Stimulated activated CD8-positive, alpha-beta memory T cell treated with anti-CD3 and anti-CD28 coated beads, Interleukin-2, amount 100 ng/mL, for 1 hour (primary cell): ENCODE measurements at places on chromosomes 7 and 10.

- no peak for DNase-seq
These were observed 32.0 kb downstream of the SND1 start for GRCh38 chr7:127683776-127684681.

DNA sequence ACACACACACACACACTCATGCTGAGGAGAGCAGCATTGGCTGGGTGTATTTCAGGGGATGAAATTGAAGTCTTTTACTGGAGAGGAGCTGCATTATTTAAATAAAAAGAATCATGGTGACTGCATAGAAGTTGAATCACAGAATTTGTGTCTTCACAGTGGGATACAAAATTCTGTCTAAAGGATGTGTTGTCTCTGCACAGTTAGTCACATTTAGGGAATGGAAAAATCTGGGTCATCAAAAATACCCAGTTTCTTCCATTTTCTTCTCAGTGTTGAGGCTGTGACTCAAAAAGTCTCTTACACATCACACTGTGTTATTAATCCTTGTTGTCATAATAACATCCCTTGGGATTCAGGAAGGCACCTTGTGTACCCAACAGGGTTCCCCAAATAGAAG lies 10.9 kb downstream of the PAPSS2 start:
- no peak for DNase-seq

GRCh38 chr10:93181271-93182048 lies 107.8 kb downstream of the CYP26A1 start:
- DNase-seq: no peak

GRCh38 chr7:107708956-107709355 lies 35.0 kb upstream of the CBLL1 start:
- DNase-seq: no peak

- no peak for DNase-seq
These were observed 712.2 kb upstream of the GHITM start for GRCh38 chr10:83427101-83427500.

DNA sequence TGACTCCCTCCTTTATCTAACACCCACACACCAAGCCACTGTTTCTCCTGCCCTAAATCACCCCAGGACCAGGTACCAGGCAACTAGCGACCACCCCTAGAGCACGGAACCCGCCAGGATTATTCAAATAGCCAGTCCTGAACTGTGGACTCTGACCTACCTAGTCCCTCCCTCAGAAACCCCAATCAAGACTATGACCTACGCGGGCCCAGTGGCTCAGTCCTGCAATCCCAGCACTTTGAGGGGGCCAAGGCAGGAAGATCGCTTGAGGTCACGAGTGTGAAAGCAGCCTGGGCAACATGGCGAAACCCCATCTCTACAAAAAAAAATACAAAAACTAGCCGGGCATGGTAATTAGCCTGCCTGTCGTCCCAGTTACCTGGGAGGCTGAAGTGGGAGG lies 232.8 kb upstream of the FOXK1 start:
- no peak for DNase-seq

DNA sequence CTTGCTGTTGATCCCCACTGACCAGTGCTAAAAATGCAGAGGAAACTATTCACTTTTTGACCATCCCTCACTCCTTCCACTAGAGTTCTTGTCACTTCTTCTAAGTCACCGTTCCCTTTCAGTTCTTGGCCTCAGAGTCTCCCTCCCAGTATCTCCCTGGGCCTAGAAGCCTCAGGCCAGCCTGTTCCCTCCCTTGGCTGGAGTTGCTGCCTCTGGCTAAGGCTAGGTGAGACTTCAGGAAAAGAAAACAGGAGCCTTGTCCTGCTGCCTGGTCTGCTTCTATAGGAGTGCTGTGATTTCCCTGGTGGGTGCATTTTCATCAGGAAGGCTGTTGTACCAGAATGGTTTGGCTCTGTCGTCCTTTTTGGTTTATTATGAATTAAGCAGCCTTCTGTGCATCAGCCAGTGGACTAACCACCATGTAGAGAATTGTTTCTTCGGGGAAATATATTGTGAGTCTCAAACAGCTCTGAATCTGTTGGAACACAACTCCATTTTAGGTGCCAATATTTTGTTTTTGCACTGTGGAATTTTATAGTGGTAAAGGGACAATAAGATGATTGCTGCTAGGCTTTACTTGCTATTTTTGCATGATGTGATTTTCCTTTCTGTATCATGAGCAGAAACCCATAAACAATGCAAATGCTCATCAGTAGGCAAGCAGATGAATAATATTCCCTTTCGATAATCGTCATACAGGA lies 233.4 kb upstream of the FZD1 start:
- DNase-seq: no peak

DNA sequence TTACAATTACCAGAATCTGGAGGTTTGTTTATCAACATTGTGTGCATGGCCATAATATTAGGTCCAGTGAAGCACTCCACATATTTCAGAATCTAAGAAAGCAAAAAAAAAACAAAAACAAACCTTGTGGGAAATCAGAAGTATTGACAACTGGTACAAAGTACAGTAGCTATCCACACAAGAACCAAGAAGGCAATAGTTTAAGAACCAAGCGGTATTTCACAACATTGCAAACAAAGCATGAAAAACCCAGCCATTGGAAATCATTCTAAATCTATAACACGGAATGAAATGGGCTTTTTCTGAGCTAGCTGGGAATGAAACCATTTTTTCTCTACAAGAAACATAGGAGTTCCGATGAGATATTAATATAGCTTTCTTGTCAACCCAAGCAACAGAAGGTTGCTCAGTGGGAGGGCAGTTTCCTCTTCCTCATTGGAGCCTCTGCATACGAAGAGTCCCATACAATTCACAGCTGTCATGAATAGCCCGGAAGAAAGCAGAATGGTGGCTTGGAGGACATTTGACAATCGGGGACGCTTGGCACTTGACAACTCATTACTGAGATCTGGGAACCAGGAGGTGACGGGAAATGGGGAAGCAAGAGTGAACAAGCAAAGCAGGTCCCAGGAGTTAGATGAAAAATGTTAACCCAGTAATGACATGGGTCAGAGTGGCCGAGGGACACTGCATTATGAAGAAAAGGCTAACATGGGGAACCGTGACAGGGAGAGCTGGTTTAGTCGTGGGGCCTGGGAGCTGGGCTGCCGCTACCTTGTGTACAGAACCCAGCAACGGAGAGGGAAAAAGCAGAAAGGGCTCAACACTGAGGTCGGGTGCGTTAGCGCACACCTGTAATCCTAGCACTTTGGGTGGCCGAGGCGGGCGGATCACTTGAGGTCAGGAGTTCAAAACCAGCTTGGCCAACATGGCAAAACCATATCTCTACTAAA lies 7.8 kb downstream of the PHYH start:
- DNase-seq: no peak

GRCh38 chr10:29522061-29522855 lies 112.5 kb downstream of the SVIL start:
- DNase-seq: no peak

DNA sequence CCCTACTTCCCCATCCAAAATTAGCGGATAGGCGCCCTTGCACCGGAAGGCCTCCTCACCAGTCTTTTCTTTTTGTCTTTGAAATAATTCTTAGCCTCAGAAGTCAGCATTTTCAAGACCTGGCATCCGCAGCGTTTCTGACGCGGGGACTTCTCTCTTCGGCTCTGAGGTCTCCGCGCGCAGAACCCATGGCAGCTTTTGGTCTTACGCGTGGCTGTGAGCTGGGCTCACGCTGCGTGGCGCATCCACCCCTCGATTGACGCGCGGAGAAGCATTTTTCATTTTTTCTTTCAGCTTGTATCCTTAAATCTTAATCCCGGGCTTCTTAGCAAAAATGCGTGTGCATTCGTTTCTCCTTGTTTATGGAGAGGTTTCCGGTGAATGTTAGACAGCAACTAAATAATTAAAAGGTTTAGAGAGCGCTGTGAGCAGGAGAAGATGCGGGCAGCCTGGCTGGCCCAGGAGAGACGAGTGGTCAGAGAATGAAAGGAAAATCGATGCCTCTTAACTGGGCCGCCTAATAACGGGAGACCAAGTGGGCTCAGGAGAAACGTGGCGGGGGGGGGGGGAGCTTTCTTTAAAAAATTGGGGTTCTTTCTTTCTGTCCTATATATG lies 2.0 kb upstream of the GATA3 start:
- DNase-seq: no peak

GRCh38 chr7:89500084-89500483 lies 654.2 kb upstream of the STEAP1 start:
- no peak for DNase-seq

DNA sequence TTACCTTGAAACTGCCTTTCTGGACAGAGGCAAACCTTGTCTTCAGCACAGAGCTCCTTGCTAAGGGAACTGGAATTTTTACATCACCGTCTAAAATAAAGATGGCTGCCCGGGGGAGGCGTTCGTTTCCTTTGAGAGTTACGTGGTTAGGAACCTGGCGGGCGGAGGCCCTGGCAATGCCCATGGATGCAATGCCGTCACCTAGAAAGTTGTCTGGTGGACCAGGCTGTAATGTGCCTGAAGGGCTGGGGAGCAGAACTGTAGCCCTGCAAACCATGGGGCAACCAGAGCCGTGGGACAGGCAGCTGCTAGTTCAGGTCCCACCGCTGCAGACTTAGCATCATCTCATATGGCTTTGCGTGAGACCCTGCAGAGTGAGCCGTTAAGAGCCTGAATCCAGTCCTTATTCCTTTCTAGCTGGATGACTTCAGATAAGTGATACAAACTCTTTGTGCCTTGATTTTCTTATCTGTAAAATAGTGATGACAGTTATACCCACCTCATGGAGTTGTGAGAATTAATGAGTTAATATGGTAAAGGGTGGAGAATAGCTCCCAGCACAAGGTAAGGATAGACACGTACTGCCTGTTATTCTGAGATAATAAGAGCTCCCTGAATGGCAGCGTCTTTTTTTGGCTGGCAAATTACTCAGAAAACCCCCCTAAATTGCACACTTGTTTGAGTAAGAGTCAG lies 219.7 kb downstream of the EMX2 start:
- DNase-seq: no peak
